ENCODE measurements at places on chromosomes 1 and 21. TPM values are rescaled to one million over a fixed set of nuclear protein-coding genes. Genes with fewer than 3 reads are reported as not detected.

GRCh38 chr1:36453600-36454388 lies 3.5 kb upstream of the OSCP1 start:
- no peak for DNase-seq

- DNase-seq = no peak
These were observed 24.9 kb downstream of the TMED5 start for GRCh38 chr1:93155335-93155734.

GRCh38 chr1:230355594-230355993 lies 70.5 kb downstream of the PGBD5 start:
- DNase-seq = no peak

LHX8 gene
- total RNA-seq = 9.4 TPM

NR5A2 gene
- total RNA-seq = 8.3 TPM

ADGRL2 gene
- total RNA-seq = 142 TPM

DNA sequence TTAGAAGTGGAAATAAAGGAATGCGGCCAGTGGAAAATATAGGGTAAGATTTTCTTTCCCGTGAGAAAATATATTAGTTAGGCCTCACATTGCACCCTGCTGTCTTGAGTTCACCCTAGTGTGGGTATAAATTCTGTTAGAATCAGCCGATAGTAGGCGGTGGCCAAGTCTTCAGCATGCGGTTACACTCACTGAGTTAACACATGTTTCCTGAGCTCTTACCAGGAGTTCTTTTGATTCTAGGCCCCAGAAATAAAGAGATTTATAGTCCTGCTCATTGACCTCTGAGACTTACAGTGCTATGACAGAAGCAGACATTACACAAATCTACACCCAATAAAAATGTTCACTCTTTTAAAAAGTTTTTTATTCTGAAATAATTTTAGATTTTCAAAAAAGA lies 279.3 kb upstream of the LRRC7 start:
- DNase-seq = no peak

DNA sequence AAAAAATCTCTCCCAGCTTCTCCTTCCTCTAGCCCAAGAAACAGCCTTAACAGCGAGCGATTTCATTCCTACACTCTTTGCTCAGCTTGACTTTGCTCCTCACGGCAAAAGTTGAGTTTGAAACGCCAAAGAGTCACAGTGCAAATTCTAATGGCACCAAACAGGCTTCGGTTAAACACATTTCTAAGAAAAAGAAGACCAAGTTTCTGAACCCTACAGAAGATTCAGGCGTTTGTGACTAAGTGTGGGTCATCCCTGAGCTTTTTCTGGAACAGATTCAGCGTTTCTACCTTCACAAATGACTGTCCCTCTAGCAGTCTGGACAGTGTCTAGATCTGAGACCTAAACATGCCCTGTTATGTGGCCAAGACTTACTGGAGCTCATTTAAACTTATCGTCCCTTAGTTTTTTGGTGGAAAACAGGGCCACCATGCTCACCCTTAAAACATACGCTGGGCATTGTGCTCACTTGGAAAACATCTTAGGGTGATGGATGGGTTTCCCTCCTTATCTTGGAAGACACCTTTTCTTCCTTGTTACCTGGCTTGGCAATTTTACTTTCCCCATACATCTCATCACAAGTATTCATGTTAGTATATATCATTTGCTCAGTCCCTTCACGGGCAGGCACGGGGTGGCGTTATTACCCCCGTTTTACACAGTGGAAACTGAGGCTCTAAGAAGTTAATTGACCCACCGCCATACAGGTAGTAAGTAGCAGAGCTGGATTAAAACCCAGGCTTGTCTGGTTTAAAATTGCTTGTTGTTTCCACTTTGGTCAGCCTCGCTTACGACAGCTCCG lies 1.0 kb downstream of the C1orf198 start:
- peak; percentile 41 for DNase-seq

Measured in tongue (tissue), 3 donors.